ENCODE measurements at places on chromosomes 12 and 14. TPM values are rescaled to one million over a fixed set of nuclear protein-coding genes. Genes with fewer than 3 reads are reported as not detected.
A peak's percentile ranks its signal among the peaks of the same experiment; 100 is the strongest.

DNA sequence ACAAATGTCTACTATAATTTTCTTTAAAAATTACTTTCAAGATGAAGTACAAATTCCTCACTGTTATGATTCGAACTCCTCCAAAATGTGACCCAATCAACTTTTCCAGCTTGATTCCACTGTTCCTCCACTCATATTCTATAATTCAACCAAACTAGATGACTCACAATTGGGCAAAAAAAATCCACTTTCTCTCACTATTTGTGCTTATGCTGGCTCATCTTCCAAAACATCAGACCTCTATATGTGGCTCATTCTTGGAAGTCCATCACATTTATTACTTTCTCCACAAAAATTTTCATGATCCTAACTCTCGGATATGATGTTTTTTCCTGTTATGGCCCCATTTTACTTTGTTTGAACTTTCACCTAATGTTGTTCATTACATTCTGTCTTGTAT lies 26.9 kb upstream of the RXYLT1 start:
- DNase-seq = no peak

GRCh38 chr12:65585648-65586602 lies 238.4 kb upstream of the HMGA2 start:
- no peak for DNase-seq

- no peak for DNase-seq
Measured at GRCh38 chr12:122099280-122099749, 20.8 kb downstream of the MLXIP start.

DNA sequence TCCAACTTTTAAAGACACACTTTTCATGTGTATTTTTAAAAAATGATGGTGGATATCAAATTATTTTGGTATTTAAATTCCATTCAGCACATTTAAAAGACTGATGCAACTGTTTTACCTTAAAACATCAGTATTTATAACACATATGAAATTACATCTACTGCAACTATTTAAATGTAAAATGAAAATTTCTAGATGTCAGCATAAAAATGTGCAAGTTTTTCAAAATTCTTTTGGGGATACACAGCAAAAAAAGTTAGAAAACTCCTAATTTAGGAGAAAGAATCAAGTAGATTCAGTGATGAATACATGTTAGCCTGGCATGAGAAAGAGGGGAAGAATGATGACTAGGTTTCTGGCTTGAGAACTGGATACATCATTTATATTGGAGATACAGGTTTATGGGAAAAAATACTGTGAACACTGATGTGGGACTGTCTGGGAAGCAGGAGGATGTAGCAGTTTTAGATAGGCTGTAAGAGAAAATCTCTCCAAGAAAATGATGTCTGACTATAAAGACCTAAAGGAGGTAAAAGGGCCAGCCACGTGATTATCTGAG lies 9.2 kb downstream of the SOS2 start:
- no peak for DNase-seq

CPNE6 gene
- total RNA-seq = not detected

- no peak for DNase-seq
Measured at GRCh38 chr14:58200846-58201245, 897 bp downstream of the ACTR10 start.

- no peak for DNase-seq
Measured at GRCh38 chr12:56947633-56948456, 9.6 kb downstream of the RDH16 start.

- DNase-seq = no peak
Measured at GRCh38 chr12:112844814-112845565, 53.4 kb downstream of the RPH3A start.

- no peak for DNase-seq
Measured at GRCh38 chr12:76636121-76636692, 76.6 kb upstream of the OSBPL8 start.

CD69 gene
- 82.4 TPM for total RNA-seq

- no peak for DNase-seq
Measured at GRCh38 chr12:127008755-127009403, 1258.1 kb upstream of the TMEM132C start.

GRCh38 chr14:80109055-80109454 lies 102.2 kb downstream of the DIO2 start:
- DNase-seq = no peak

GRCh38 chr14:48027115-48027514 lies 351.7 kb upstream of the MDGA2 start:
- DNase-seq = no peak

GLI1 gene
- total RNA-seq = 0.94 TPM

DNA sequence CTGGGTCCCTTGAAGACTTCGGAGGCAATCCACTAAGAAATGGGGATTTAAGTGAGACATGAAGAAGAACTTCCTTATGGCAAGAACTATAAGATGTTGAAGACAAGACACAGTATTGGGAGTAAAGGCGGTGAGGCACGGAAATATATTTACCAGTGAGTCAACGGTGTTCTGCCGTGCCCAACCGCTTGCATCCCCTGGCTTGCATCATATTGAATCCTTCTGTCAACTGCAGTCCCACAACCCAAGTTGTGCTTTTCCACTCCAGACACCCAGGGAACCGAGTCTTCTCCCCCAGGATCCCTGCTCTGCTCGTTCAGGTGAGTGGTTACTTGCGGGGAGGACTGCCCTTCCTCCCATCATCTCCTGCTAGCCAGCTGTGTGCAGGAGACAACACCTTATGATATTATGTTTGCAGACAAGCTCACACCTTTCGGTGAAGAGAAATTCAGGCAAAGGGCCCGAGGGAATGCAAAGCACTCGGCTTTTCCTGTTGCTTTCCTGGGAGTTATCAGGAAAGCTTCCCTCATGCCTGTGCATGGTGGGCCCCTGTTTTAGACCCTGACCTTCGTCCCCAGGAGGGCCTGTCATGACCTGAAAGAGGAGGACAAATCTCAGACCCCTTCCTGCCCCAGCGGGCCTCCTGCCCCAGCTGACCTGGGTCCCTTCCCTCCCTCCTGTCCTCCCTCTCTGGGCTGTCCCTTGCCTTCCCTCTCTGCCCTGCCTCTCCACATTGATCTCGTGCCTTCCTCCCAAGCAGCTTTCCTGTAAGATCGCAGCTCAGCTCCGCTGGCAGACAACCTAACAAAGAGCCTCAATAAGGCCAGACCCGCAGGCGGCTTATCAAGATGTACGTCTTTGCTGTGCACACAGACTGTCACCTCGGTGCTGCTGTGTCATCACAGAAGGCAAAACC lies 4.3 kb upstream of the LRTM2 start:
- no peak for DNase-seq

- DNase-seq = no peak
Measured at GRCh38 chr12:49033611-49034285, 15.2 kb upstream of the PRKAG1 start.

HNF1A gene
- total RNA-seq = not detected

GRCh38 chr12:8081251-8081920 lies 688 bp upstream of the NECAP1 start:
- peak; percentile 31 for DNase-seq

GRCh38 chr12:93314177-93314497 lies 63.6 kb upstream of the NUDT4 start:
- no peak for DNase-seq

DNA sequence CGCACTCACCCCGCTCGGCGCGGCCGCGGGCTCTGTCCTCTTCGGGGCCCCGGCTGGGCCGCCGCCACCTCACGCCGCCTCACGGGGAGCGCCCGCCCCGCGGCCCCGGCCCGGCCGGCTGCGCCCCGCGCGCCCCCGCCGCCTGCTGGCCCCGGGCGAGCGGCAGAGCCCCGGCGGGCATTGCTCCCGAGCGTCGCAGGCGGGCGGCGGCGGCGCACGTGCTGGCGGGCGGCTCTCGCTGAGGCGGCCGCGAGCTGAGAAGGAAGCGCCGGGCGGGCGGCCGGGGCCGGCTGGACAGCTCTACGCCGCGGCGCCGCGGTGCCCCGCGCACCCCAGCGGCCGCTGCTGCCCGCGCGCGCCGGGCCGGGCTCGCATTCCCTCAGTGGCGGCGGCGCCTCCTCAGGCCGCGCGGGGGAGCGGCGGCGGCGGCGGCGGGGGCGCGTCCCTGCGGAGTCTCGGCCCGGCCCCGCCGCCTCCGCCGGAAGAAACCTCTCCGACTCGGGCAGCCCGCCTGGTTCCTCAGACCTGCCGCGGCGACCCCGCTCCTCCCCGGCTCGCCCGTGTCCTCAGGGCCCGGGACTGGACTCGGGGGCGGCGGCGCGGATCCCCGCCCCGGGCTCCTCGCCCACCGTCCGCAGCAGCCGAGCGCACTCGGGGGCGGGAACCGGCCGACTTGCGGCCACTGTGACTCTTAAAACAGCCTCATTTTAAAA lies at the start of gene PITPNM2:
Gene PITPNM2 (minus strand): TSS at position 347 of the 713 bp plus-strand sequence. CDS start 116,500 bp downstream, outside the sequence.
- peak; percentile 61 for DNase-seq

SLC25A47 gene
- not detected for total RNA-seq

DNA sequence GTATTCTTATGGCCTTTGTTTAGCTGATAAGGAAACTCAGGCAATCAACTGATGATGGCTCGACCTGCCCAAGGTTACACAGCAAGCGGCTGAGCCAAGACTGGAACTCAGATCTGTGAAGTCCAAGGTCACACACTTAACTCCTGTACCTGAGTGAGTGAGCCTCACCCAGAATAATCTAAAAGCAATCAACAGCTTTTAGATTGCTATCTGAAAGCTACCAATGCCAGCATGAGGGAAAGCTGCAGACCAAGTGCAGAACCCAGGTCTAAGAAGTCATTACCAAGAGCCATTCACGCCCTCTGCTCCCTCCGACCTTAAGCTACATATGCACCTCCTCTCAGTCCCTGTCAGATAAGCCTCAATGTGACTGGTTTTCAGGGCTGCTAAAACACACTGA lies 12.1 kb downstream of the APPL2 start:
- DNase-seq = no peak

TAS2R31 gene
- total RNA-seq = 1.6 TPM

- DNase-seq = no peak
Measured at GRCh38 chr14:23704890-23705289, 68.7 kb downstream of the DHRS2 start.

MYH6 gene
- 0.07 TPM for total RNA-seq

GRCh38 chr12:25377469-25378177 lies 126.9 kb upstream of the KRAS start:
- peak; percentile 54 for DNase-seq

DNA sequence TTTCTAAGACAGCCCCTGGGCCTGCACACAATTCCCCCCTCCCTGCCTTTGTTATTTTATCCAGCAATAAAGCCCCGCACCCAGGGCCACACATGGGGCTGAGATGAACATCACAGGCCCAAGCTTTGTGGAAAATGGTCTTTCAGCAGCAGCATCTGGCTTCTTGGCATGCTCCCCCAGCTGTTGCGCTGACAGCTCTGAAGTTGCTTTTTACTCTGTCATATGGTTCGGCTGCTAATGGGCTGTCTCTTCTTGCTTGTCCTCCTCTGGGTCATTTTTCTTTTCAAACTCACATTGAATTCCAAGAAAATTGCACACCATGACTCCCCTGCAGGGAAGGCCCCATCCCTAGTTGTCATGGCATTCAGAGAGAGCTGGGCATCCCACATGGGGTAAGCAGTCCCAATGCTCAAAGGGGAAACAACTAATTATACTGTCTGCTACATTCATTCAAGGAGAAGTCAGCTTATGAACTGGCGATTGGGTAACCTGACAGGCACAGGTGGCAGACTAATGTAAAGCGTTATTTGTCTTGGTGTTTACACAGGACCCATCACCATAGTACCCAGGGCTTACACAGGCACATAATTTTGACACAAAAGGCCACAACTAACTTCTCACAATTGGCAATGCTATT lies 74.0 kb upstream of the CDKN3 start:
- DNase-seq = no peak

DNA sequence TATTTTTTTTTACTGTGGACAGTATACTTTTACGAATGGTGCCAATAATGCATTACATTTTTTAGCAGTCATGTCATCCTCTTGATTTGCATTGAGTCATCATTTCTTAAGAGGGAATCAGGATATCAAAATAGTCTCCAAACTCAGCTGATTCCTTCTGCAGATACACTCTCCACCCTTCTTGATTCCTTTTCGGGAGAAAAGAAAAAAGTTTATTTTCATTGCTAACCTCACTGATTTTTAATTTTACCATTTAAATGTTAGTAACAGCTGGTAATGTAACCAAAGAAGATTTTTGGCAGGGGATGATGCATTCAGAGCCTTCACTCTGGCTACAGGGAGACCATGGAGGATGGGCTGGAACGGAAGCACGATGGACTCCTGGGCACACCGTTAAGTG lies 47.5 kb downstream of the MRPL42 start:
- no peak for DNase-seq

- no peak for DNase-seq
Measured at GRCh38 chr14:80404413-80404812, 193.1 kb upstream of the DIO2 start.

- no peak for DNase-seq
Measured at GRCh38 chr12:100827901-100828520, 33.4 kb downstream of the ANO4 start.

DNA sequence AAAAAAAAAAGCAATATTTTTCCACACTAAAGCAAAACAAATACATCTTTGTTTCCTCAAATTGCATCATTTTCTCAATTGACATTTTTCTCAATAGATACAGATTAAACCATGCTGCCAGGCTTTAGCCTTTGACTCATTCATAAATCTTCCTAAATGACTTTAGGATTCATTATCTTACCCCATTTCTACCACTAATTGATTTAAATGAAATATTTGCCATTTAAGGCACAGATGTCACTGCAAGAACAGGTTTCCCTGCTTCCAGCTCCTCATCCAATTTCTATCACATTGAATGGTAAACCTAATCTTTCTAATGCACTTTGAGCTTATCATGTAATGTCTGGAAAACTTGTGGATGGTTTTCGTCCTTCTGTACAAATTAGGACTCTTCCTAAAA lies 298.7 kb downstream of the RPL10L start:
- DNase-seq = no peak

GRCh38 chr12:24398605-24399004 lies 449.1 kb upstream of the SOX5 start:
- no peak for DNase-seq

PRB2 gene
- not detected for total RNA-seq

DNA sequence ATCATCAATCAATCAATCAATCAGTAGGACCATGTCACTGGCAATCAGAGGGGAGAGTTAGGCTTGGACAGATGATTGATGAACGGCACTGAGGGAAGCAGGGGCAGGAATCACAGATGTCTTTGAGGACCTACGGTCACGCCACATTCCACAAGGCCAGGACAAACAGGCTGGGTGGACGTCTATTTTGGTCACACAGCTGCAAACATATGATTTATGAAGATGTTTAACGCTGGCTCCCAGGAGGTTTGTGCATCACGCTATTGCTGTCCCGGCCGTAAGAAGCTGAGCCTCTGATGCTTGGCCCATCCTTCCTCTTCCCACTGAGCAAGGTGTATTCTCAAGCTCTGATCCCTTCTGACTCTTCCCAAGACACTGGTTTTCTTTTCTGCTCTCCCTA lies 160.8 kb downstream of the FOXN3 start:
- no peak for DNase-seq

- DNase-seq = no peak
Measured at GRCh38 chr14:77498984-77499527, 440 bp upstream of the ISM2 start.

DNA sequence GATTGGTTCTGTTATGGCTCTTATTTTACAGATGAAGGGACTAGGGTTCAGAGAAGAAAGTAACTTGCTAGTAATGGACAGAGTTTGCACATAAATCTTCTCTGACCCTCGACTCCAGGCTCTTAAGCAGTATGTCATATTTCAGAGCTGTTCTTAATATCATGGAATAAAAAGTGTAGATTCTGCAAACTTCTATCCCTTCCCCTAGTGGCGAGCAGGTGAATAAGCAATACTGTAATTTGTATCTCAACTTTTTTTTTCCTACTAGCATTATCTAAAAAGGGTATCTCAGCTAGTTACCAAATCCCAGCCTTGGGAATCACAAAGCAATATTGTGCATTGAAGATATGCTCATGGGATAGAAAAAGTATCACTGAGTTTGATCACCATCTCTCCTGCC lies 83.2 kb downstream of the ANO4 start:
- DNase-seq = no peak

Data from activated CD4-positive, alpha-beta T cell treated with anti-CD3 and anti-CD28 coated beads, Interleukin-2, amount 10 ng/mL, durations not matched to agents 7 days and 5 days (primary cell).